ENCODE measurements at places on chromosomes 5 and 9.

- H3K27me3 ChIP-seq = no peaks in the 10 kb centered on the region
- no peaks in the 10 kb centered on the region for H3K4me1 ChIP-seq
- DNase-seq = no peak
- no peak overlapping the region for H3K4me3 ChIP-seq
- no peak overlapping the region for H3K27ac ChIP-seq
These were observed 181.3 kb upstream of the DMRT1 start for GRCh38 chr9:660227-660626.

- no peaks in the 10 kb centered on the region for H3K4me1 ChIP-seq
- no peak for DNase-seq
- H3K27me3 ChIP-seq = no peaks in the 10 kb centered on the region
- H3K27ac ChIP-seq = no peak overlapping the region
- H3K4me3 ChIP-seq = no peak overlapping the region
These were observed 28.6 kb upstream of the CDKN2AIPNL start for GRCh38 chr5:134440201-134440755.

GRCh38 chr5:39020458-39020857 lies 53.7 kb downstream of the RICTOR start:
- H3K36me3 ChIP-seq = no peaks in the 10 kb centered on the region
- H3K27me3 ChIP-seq = no peaks in the 10 kb centered on the region
- H3K27ac ChIP-seq = no peak overlapping the region
- H3K4me3 ChIP-seq = no peak overlapping the region
- DNase-seq = no peak

DNA sequence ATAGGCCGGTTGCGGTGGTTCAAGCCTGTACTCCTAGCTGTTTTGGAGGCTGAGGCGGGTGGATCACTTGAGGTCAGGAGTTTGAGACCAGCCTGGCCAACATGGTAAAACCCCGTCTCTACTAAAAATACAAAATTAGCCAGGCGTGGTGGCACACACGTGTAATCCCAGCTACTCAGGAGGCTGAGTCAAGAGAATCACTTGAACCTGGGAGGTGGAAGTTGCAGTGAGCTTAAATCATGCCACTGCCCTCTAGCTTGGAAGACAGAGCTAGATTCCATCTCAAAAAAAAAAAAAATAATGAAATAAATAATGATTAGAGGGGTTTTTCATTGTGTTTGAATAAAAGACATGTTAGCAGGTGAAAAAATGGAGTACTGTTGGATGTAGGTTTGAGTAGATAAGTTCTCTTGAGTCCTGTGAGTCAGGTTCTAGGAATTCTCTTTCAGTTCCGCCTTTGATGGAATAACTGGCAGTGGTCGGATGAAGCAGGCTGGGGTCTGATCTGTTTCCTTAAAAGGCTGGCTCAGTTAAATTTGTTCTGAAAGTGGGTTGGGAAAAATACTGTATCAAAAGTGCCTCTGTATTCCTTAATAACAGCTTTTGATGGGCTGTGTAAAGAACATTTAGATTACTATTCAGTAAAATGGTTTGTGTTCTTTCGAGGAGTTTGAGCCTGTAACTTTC lies 73.2 kb downstream of the AOPEP start:
- no peaks in the 10 kb centered on the region for H3K27me3 ChIP-seq
- peaks cover 9% of the 10 kb centered on the region for H3K36me3 ChIP-seq
- H3K4me1 ChIP-seq = no peaks in the 10 kb centered on the region

DNA sequence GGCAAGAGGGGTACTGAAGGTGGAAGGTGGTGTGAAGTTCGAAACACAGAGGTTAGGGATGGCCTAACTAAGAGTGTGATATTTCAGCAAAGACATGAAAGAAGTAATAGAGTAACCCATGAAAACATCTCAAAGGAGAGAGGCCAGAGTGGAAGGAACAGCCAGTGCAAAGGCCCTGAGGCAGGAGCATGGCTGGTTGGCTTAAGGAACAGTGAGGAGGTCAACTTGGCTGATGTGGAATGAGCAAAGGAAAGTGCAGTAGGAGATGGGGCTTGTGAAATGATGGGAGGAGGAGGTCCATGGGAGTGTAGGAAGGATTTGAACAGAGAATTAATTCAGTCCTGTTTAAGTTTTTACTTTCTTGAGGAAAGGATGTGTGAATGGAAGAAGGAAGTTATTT lies 178.3 kb upstream of the ZNF608 start:
- H3K36me3 ChIP-seq = no peaks in the 10 kb centered on the region
- H3K4me1 ChIP-seq = no peaks in the 10 kb centered on the region
- DNase-seq = no peak
- H3K4me3 ChIP-seq = no peak overlapping the region
- no peaks in the 10 kb centered on the region for H3K27me3 ChIP-seq

DNA sequence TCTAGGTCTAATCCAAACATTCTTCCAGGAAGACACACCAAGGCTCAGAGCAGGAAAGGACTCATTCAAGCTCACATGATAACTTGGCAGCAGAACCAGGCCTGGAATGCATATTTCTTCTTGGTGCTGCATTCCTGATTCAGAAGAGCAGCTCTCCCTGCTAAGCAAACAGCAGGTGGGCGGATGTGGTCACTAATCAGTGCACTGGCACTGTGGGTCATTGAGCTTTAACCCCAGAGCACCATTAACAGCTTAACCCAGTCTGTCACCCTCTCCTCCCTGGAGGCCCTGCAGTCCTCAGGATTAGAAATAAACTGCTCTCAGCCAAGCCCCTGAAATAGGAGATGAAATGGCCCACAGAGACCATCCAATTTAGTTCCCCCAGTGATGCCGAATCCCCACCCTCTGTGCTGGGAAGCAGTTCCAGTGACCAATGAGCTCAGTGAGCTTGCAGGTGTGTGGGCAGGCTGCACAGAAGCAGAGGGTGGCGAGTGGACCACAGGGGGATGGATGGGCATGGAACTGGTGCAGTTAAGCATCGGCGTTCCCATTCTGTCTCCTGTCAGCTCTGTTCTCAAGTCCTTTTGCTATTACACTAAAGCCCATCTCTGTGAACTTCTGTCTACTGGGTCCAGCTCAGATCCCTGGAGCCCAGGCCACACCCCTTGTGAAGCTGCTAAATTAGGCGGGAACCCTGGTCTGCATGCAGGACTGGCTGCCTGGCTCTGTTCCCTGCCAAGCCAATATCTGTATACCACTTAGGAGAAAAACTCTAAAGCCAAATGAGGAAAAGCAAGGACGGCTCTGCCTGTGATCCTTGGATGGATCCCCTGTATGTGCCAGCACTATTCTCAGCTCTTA lies 16.6 kb upstream of the MEGF9 start:
- H3K27me3 ChIP-seq = no peaks in the 10 kb centered on the region
- H3K4me1 ChIP-seq = no peaks in the 10 kb centered on the region
- no peak overlapping the region for H3K27ac ChIP-seq
- no peak overlapping the region for H3K4me3 ChIP-seq
- DNase-seq = no peak
- H3K36me3 ChIP-seq = no peaks in the 10 kb centered on the region

GRCh38 chr5:180103487-180104167 lies 32.1 kb upstream of the RNF130 start:
- no peaks in the 10 kb centered on the region for H3K27me3 ChIP-seq
- DNase-seq = no peak
- no peak overlapping the region for H3K27ac ChIP-seq
- H3K36me3 ChIP-seq = no peaks in the 10 kb centered on the region

GRCh38 chr9:37876376-37876775 lies 27.6 kb downstream of the SLC25A51 start:
- no peaks in the 10 kb centered on the region for H3K36me3 ChIP-seq
- H3K4me3 ChIP-seq = no peak overlapping the region

DNA sequence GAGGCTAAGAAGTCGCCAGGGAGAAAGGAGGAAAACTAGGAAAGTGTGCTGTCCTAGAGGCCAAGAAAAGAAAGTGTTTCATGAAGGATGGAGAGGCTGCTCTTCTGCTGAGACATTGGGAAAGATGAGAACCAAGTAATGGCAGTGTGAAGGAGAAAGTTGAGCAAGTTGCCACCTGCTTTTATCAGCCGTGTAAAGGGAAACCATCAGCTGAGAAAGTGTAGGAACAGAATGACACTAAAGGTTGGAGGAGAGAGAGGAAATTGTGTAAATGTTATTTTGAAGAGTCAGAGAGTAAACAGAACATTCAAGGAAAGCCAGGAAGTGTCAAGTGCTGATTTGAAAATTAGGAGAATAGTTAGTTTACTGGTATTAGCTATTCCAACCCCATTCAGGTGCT lies 125.0 kb downstream of the CEMIP2 start:
- no peak overlapping the region for H3K4me3 ChIP-seq
- peaks cover 7% of the 10 kb centered on the region for H3K4me1 ChIP-seq

DNA sequence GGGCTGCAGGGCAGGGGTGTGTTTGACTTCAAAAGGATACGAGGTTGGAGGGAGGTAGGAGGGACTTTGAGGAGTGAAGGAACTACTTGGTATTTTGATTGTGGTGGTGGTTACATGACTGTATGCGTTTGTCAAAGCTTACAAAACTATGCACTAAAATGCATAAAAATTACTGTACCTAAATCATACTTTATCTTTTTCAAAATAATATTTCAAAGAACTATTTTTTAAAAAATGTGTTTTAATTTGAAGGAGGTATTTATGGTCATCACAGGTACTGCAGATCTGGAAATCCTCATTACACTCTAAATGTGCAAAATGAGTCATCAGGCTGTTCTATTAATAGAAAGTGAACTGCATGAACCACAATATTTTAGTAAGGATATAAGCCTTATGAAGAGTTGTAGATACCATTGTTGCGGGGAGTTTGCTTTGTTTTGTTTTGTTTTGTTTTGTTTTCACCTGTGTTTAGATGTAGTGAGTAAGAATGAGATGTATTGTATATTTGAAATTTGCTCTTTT lies 116.9 kb downstream of the ARRDC3 start:
- no peaks in the 10 kb centered on the region for H3K36me3 ChIP-seq
- no peaks in the 10 kb centered on the region for H3K27me3 ChIP-seq
- no peak for DNase-seq
- H3K4me1 ChIP-seq = peaks cover 10% of the 10 kb centered on the region
- no peak overlapping the region for H3K27ac ChIP-seq
- no peak overlapping the region for H3K4me3 ChIP-seq

DNA sequence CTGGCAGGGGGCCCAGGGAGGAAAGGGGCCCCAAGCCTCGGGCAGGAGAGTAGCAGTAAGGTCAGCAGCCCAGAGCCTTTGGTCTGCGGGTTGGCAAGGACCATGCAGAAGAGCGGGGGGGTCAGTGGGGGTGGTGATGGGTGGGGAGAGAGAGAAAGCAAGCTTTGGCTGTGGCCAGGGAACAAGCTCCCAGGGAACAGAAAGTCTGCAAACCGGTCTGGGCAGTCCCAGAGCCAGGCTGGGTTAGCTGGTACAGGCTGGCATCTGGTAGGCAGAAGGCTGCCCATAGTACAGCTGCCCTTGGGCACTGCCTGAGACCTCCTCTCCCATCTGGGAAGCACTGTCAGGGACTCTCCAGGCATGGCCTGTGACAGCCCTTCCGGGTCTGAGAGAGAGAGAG lies 10.5 kb upstream of the EPB41L4B start:
- no peaks in the 10 kb centered on the region for H3K36me3 ChIP-seq
- no peak for DNase-seq
- H3K27ac ChIP-seq = no peak overlapping the region
- H3K4me3 ChIP-seq = no peak overlapping the region
- H3K4me1 ChIP-seq = no peaks in the 10 kb centered on the region

- no peaks in the 10 kb centered on the region for H3K36me3 ChIP-seq
- H3K4me3 ChIP-seq = no peak overlapping the region
- H3K27ac ChIP-seq = no peak overlapping the region
- no peaks in the 10 kb centered on the region for H3K4me1 ChIP-seq
- no peak for DNase-seq
These were observed 175.2 kb downstream of the CACNA1B start for GRCh38 chr9:138052635-138053320.

DNA sequence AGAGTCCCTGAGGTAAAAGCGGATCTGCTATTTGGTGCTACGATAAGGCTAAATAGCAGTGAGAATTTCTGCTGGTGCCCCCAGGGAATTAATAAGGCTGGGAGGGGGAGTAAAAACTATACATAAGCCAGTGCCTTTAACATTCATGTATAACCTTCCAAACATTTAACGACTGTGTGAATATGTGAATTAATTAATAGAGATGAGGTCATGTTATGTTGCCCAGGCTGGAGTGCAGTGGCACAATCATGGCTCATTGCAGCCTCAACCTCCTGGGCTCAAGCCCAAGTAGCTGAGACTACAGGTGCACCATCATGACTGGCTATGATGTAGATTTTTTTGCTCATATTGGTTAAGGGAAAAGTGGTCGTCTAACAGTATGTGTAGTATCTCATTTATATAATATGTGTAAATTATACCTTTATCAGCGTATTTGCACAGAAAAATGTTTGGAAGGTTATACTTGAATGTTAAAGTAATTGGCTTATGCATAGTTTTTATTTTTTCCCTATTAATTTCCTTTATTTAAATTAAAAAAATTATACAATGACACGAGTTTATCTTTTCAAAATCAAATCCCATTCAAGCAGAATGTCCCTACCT lies 64.6 kb downstream of the EHMT1 start:
- peaks cover under 1% of the 10 kb centered on the region for H3K36me3 ChIP-seq
- no peaks in the 10 kb centered on the region for H3K27me3 ChIP-seq
- H3K27ac ChIP-seq = no peak overlapping the region
- H3K4me1 ChIP-seq = peaks cover 11% of the 10 kb centered on the region
- no peak overlapping the region for H3K4me3 ChIP-seq

DNA sequence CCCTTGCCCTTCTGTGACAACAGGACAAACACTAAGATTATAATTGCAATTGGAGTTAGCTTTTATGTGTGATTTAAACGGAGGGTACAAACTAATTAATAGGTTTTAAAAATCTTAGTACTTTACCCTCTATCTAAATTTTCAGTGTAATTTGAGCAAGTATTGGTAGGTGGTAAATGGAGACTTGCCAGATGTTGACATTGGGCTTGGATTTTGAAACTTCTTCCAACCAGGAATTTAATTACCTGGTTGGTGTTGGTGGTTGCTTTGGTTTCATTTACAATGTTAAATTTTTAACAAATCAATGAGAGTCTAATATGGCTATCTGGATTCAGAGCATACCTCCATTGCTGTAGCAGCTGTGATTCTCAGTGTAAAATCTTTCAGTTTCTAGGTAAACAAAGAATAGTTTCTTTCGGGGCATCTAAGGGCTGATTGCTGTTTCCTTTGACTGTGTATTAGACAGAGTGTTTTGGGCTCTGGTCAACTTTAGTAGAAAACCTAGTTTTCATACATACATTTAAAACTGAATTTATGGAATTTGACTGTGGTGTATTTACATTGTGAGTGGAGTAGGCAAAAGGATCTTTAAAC lies 1.9 kb downstream of the DAPK1 start:
- H3K27me3 ChIP-seq = no peaks in the 10 kb centered on the region
- no peaks in the 10 kb centered on the region for H3K36me3 ChIP-seq
- peaks cover 2% of the 10 kb centered on the region for H3K4me1 ChIP-seq
- H3K27ac ChIP-seq = no peak overlapping the region

DNA sequence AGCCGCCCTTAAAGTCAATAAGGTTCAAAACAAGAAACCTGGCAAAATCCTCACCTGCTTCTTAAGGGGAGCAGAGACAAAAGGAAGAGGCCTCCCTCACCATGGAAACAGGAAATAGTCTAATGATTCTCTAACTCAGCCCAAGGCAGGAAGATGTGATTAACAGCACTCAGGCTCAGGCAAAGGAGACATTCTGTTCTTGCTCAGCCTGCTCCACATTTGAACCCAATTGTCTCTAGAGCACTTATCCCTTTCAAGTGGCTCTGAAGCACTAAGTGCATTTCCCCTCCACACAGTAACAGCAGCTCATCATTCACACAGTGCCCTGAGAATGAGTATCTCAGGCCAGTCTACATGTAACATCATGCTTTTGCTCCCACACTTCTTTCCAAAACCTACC lies 72.3 kb downstream of the NIPSNAP3B start:
- no peaks in the 10 kb centered on the region for H3K27me3 ChIP-seq
- H3K36me3 ChIP-seq = peaks cover 9% of the 10 kb centered on the region
- no peak overlapping the region for H3K4me3 ChIP-seq
- DNase-seq = no peak
- H3K27ac ChIP-seq = no peak overlapping the region
